Hair follicular keratinocyte (primary cell): ENCODE measurements at places on chromosomes 4 and X. TPM values are rescaled to one million over a fixed set of nuclear protein-coding genes. Genes with fewer than 3 reads are reported as not detected.

The FAM47E gene
- total RNA-seq, result not detected in 2 replicates

The TSPAN7 gene
- total RNA-seq, result 0.86 and 2.1 TPM in 2 replicates

The VGLL1 gene
- 0.30 and 2.3 TPM in 2 replicates for total RNA-seq

The RBM10 gene
- total RNA-seq, result 37.2 and 45.5 TPM in 2 replicates

The AVPR2 gene
- not detected in 2 replicates for total RNA-seq

The CDS1 gene
- total RNA-seq, result 17.8 and 20.6 TPM in 2 replicates

The CT45A1 gene
- not detected in 2 replicates for total RNA-seq

The GABRB1 gene
- total RNA-seq, result not detected in 2 replicates

The SLC25A31 gene
- not detected in 2 replicates for total RNA-seq

The ZNF732 gene
- total RNA-seq, result 1.2 and 1.4 TPM in 2 replicates

The HADH gene
- total RNA-seq, result 28.0 and 32.5 TPM in 2 replicates

The CHRDL1 gene
- total RNA-seq, result not detected in 2 replicates

The PITX2 gene
- 0.53 TPM in 1 of 2 replicates, not detected in the other for total RNA-seq

The SPIN4 gene
- 5.5 and 5.7 TPM in 2 replicates for total RNA-seq

The GATA1 gene
- total RNA-seq, result not detected in 2 replicates

The MEPE gene
- not detected in 2 replicates for total RNA-seq

The PDZD4 gene
- 0.04 TPM in 1 of 2 replicates, not detected in the other for total RNA-seq

The KLB gene
- total RNA-seq, result 0.08 TPM in 1 of 2 replicates, not detected in the other

The ATOH1 gene
- not detected in 2 replicates for total RNA-seq

The CT45A2 gene
- not detected in 2 replicates for total RNA-seq
